ENCODE measurements at places on chromosomes 7 and 10.

DNA sequence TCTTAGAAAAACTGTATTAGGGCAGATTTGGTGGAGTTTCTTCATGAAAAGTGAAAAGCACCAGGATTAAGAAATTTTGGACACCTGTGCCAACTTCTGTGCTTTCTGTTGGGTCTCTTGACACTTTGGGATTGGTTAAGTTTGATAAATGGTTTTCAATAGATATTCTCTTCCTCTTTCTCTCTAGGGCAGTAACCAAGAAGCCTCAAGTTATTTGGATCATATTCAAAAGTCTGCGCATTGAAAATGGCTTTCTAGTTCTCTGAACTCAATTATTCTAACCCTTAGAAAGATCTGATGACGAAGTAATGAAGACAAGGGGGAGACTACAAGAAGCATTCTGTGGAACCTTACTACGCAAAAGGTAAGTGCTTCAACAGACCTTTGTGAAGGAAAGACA is 144.0 kb upstream of the CCDC6 start:
- no peak for DNase-seq

DNA sequence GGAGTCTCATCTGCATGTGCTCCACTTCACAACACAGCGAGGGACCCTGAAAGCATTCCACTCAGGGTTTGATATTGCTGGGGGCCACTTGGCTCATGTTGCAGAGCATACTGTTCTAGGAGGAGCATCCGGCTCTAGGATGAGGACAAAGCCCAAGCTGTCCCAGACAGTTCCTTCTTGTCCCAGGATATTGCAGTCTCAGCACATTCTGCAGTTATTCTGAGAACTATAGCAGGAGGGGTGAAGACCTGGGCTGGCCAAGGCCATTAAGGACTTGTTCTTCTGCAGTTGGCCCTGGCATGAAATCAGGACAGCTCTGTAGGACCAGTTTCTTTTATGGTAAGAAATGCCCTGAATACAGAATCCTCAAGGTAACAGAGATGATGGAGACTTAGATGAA is 48.9 kb upstream of the C10orf120 start:
- DNase-seq: no peak

GRCh38 chr7:30800785-30801252 is 29.6 kb downstream of the MINDY4 start:
- no peak for DNase-seq

- no peak for DNase-seq
These were observed 3.1 kb upstream of the PLXNA4 start for GRCh38 chr7:132579260-132579899.

GRCh38 chr7:24912424-24912823 is 67.6 kb downstream of the OSBPL3 start:
- no peak for DNase-seq

Data from stimulated activated CD8-positive, alpha-beta memory T cell treated with anti-CD3 and anti-CD28 coated beads, Interleukin-12 subunit alpha, Interleukin-12 subunit beta, amount 100 ng/mL, for 1 hour (primary cell).